ENCODE measurements at places on chromosomes 11 and 22. TPM values are rescaled to one million over a fixed set of nuclear protein-coding genes. Genes with fewer than 3 reads are reported as not detected.

Gene ALX4
- total RNA-seq = not detected

Gene HTR3B
- not detected for total RNA-seq

Gene ART1
- total RNA-seq = not detected

Gene PRR14L
- total RNA-seq = 29.7 TPM

Gene SYCE3
- total RNA-seq = not detected

All from bladder microvascular endothelial cell (primary cell).